Right lung (tissue), 10 donors: ENCODE measurements at places on chromosomes 5 and 9. TPM values are rescaled to one million over a fixed set of nuclear protein-coding genes. Genes with fewer than 3 reads are reported as not detected.

PCDHAC1 gene
- polyA plus RNA-seq, result 0.34 TPM

GRCh38 chr9:83336706-83337105 is 201.5 kb downstream of the FRMD3 start:
- DNase-seq, result no peak

- DNase-seq, result peak; percentile 11
Observed at GRCh38 chr5:58317009-58317408, 142.9 kb downstream of the PLK2 start.

GRCh38 chr5:131423056-131423455 is 159.2 kb downstream of the CDC42SE2 start:
- DNase-seq, result no peak

DNA sequence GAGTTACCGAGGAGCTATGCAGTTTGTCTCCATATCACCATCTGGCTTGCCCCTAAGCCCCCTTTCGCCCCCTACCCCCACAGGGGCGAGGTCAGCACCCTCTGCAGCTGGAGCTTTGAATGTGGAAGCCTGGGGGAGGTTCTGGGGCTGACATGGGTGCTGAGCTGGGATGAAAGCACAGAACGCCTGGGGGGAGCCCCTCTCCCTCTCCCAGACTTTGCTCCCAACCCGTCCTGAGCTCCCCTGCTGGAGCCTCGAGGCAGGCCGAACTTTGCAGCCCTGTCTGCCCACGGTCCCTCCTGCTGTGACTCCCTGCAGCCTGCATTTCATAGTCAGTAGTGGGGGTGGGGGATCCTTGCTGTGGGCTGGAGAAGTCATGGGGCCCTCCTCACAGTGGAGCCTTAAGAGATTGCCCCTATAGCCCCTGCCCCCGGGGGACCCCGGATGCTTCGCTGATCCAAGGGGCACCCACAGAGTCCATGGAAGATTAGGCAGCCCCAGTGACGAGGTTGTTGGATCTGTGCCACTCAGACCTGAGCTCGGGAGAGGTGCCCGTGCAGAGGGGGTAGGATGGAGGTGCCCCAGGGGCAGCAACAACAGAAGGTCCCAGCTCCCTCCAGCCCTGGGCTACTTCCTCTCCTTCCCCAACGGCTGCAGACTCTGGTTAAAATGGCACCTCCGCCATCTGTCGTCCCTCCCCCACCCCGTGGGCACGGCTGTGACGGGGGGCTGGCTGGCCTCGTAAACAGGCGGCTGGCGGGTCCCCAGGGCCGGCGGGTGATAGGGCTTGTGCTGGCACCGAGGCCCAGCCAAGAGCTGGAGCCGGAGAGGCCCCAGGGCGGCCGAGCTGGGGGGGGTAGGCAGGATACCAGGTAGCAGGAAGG is 162.0 kb downstream of the C9orf50 start:
- DNase-seq, result no peak

DNA sequence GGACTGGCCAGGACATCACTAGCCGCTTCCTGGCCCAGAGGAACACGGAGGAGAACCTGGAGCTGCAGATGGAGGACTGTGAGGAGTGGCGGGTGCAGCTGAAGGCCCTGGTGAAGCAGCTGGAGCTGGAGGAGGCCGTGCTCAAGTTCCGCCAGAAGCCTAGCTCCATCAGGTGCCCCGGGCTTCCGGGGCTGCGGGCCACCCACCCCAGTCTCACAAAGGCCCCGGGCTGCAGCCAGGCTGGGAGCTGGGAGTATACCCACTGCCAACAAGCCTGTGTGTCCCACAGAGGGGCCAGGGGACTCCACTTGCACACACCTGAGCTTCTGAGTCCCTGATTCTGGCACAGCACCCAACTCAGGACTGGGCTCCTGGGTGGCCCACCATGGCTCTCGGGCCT is 1.7 kb upstream of the RABL6 start:
- DNase-seq, result no peak

CCNJL gene
- polyA plus RNA-seq, result 9.5 TPM

GRCh38 chr5:107815109-107815508 is 144.4 kb upstream of the EFNA5 start:
- no peak for DNase-seq

DNA sequence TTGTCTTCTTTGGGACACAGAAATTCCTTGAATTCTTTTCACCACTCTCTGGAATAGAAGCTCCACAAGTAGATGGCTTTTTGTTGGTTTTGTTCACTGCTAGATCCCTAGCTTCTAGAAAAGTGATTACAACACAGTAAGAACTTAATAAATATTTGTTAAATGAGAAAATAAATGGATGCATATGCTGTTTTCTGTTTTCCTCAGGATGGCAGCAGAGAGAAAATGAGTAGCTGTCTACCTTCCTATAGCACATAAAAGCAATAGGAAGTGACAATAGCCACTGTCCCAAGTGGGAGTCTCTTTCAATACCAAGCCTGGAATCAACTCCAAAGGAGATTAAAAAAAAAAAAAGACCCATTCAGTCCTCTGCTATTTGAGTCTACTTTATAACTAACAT is 100.6 kb upstream of the NREP start:
- no peak for DNase-seq

GRCh38 chr5:165188556-165189175 is 1683.2 kb downstream of the MAT2B start:
- DNase-seq, result no peak

TAF11L5 gene
- not detected for polyA plus RNA-seq

DNA sequence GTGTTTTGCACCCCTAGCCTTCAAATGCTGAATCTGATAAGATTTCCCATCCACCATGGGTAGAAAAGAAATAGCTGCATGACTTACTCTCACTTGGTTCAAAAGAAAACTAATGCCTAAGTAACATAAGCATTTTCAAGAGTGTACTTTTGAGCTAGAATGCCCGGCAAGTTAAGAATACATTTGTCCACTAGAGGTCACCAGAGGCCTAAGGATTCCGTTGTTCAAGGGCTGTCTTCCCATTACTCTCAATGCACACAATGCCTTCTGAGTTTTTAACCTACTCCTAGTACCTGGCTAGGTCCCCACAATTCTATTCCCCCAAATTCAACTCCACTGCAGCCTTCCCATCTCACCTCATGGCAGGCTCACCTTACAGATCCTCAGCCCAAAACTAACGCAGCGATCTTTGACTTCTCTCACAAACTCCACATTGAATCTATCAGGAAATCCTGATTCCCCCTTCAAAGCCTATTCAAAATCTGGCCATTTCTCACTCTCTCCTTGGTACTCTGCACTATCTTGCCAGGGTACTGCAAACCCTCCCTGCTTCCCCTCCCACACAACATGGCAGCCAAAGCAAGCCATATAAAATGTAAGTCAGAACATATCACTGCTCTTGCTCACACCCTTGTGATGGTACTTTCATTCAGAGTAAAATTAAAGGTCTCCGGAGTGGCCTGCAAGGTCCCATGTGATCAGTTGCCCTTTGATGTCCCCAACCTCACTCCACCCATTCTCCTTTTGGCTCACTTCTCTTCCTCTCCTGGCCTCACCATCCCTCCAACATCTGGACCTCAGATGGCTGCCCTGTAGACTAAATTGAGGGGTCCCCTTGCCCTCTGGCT is 13.4 kb downstream of the OXCT1 start:
- peak; percentile 63 for DNase-seq

GRCh38 chr9:72586388-72587130 is 65.2 kb downstream of the TMC1 start:
- no peak for DNase-seq

DNA sequence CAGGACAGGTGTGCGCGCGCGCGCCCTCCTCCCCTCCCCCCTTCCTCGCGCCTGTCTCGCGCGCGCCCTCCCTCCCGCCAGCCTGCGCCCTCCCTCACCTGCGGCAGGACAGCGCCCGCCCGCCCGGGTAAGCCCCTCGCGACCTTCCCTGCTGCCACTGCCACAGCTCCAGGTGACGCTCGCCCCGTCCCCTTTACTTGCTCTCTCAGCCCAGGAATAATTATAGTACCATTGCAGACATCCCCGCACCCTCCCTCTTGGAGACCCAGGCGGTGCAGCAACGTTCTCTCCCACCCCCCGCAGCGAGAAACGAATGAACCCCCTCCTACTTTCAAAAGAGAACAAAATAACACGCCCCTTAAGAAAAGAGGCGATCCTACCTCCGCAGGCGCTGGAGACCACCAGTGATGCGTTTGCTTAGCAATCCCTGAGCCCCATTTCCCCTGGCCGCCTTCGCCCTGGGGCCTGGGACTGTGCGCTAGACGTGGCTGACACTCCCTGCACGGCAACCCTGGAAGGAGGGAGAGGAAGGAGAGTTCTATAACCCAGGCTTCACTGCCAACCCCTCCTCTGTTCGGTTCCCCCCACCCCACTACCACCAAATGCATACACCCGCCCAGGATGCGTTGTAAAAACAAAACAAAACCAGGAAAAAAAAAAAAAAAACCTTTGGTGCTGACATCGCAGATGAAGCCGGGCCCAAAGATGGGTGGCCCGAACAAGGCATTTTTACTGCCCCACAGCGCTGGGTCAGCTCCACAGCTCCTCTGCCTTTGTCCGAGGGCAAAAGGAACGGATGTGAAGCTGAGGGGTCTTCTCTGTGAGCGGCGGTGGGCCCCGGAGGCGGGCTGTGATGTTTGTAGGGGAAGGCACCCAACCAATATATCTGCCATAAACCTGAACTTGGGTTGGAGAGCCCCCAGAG is 5.6 kb upstream of the PURA start:
- DNase-seq, result no peak
